Hindlimb muscle (tissue), 1 donor: ENCODE measurements at places on chromosomes 3 and 15.

DNA sequence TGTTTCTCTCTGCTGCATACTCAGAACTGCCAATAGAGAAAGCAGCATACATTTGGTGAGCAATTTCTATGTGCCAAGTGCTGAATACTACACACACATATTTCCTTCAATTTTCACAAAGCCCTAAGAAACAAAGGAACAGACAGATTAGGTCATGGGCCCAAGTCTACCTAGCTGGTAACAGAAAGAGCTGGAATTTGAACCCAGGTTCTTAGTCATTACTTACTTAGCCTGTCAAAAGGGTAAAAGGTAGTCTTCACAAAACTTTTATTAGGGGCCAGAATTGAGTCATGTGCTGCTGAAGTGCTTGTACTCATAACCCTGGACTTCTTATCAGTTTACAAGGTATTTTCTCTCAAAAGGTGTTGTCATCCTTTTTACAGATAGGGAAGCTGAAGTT is 10.4 kb upstream of the ABHD17C start:
- DNase-seq: no peak

DNA sequence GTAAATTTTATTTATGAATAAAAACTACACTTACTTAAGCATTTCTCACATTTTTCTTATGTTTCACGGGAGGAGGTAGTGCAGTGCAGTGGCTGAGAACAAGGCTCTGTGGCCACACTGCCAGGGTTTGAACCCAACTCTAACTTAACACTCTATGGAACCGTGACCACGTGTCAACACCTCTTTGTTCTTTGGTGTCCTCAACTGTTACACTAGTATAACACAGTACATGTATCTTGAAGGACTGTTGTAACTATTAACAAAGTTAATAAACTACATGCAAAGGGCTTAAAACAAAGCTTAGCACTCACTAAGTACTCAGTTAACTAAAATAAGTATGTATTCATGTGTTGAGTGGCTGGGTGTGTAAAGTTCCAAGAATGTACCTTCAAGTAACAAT is 19.5 kb downstream of the CD47 start:
- DNase-seq: no peak

DNA sequence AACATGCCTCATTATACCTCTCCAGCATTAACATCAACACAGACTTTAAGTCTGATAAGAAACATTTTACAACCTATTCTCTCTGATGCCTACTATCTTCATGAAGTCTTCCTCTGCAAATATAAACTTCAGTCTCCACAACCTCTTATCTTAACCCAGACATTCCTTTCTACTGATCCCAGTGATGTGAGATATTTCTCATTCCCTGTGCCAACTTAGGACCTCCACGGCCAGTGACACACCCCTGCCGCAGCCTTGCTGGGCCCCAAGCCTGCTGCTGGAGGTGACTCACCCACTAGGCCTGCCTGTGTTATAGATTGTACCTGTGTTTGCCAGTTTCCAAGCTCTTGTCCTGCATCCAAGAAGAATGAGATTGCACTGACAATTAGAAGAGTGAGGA is 734.5 kb upstream of the CADM2 start:
- no peak for DNase-seq

- DNase-seq: no peak
Measured at GRCh38 chr3:11047500-11047899, 55.0 kb downstream of the SLC6A1 start.

DNA sequence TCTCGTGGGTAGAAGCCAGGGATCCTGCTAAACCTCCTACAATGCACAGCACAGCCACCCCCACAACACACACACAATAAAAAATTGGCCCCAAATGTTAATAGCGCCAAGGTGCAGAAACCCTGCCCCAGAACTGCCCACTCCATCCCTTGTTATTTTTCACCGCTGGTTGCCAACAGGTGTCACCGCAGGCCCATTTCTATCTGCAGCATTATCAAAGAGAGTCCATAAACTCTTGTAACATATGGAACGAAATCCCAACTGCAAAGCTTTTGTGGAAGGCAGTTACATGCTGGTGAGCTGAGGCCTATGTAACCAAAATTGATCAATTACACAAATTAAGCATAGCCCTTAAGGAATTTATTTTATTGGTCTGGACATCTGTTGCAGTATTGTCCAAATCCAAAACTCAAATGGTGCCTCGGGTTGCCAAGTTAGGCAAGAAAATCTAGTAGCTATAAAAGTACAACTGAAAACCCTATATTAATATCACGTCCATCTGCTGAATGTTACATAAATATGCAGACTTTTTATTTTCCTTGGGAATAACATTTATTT is 66.2 kb downstream of the SAMMSON start:
- DNase-seq: no peak

- DNase-seq: no peak
Measured at GRCh38 chr3:52552089-52552488, 15.7 kb downstream of the UQCC5 start.

DNA sequence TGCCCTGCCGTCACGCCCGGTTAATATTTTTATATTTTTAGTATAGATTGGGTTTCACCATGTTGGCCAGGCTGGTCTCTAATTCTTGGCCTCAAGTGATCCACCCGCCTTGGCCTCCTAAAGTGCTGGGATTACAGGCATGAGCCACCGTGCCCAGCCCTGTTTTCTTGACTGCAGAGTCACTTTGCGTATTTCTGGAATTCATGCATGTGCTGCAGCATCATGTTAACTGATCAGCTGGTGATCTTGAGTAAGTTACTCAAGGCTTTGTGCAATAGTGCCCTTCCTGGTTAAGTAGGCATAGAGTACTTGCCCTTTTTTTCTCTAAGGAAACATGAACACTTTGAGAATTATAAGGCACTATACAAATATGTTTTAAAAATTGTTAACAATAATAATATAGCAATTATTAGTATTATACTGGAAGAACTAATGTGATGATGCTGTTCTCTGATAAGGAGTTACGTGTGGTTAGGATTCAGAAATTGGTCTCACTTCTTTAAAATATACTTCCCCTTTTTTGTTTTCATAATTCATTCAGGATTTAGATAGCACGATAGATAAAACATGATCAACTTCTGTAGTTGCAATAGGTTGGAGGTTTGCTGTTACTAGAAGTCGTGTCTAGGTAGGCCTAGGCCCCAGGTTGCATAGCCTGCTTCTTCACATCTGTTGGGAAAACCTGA is 33.6 kb downstream of the GPR171 start:
- no peak for DNase-seq

DNA sequence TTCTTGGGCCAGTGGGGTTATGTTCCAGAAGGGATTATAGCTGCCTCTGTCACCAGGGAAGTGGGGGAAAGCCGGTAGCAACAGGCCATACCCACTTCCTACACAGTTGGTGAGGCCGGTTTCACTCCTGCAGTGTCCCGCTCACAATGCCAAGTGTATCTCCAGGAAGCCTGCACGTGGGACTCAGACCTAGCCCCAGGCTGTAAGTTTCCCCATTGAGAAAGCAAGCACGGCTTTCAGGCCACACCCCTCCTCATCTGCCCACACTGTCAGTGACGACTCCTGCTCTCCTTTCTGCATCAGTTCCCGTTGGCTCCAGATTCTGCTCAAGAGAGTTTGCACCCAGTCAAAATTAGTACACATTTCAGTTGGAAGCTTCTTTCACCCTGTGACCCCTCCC is 51.6 kb upstream of the CPOX start:
- DNase-seq: no peak

DNA sequence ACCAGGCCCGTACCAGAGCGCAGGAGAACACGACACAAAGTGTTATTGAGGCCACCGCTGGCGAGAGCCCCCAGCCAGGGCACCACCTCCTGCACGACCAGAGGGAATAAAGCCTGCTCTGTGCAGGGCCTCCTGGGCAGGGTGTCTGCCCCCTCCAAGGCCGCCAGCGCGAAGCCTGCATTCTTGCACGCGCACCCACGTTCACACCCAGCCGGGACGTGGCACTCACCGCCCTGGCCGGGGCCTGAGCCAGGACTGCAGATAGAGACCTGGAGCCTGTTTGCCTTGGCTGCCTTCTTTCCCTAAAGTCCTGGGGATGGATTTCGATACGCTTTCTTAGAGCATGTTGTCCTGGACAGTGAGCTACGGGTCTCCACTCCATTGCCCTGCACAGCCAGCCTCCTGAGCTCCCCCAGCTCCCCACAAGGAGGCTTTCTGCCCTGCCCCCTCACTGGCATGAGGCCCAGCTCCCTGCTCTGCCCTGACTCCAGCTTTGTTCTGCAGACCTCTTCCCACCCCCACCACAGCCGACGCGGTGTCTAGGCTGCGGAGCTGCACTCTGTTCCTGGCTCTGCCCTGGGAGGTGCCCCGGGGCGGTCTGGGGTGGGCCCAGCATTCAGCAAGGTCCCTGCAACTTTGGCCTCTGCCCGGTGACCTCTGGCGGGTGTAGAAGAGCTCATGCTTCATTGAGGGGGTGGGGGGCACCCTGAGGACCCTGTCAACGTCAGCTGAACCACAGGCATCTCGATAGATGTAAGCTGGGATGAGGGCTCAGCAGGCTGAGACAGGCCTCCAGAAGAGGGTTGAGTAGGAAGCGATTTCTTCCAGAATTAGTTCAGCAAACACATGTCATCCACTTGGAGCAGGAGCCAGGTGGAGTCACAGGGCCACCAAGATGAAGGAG is 145.0 kb downstream of the LRRK1 start:
- DNase-seq: no peak

DNA sequence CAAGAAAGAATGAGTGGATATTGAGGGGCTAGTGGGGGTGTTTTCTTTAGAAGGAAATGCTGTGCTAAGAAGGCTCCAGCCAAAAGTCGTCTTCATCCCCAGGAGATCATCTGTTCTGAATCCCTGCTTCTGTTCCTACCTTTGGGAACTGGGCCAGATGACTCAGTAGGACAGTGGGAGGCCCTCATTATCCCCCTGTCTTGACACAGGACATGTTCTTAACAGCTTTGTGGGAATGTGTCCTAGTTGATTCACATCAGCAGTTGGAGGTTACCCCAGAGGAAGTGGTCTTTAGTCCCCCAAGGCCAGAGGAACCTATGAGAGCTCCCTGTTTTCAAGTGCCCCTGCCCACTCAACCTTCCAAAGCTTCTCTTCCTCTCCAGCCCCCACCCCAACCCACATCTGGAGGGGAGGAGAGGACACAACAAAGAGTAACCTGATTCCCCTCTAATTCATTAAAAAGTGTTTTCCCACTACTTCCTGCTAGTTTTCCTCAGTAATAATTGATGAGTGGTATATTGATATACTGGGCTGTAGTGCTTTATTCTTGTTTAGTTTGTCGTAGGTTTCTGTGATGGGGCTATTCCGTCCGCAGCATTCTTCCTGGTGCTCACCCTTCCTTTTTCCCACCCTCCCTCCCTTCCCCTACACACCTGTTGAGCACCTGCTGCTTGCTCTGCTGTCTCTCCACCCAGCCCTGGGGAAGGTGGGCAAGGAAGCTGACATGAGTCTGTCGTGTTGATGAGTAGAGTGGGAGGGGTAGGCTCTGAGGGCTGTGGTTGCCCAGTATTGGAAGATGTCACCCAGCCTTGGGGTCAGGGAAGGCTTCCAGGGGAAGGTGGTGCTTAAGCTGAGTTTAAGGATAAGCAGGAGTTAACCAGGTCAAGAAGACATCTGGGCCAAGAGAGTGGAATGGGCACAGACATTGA is 9.3 kb downstream of the PXYLP1 start:
- DNase-seq: no peak

DNA sequence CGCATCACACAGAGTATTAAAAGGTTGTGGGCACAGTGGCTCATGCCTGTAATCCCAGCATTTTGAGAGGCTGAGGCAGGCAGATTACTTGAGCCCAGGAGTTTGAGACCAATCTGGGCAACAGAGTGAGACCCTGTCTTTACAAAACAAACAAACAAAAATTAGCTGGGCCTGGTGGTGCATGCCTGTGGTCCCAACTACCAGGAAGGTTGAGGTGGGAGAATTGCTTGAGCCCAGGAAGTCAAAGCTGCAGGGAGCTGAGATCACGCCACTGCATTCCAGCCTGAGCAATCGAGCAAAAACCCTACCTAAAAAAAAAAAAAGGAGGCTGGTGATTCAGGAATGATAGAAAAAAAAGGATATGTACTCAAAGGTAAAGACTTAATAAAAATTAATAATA is 28.2 kb upstream of the ST6GAL1 start:
- DNase-seq: no peak

- DNase-seq: no peak
Measured at GRCh38 chr3:183392186-183393034, 36.0 kb downstream of the MCF2L2 start.

- DNase-seq: no peak
Measured at GRCh38 chr15:52294881-52295420, 653 bp downstream of the MYO5C start.

DNA sequence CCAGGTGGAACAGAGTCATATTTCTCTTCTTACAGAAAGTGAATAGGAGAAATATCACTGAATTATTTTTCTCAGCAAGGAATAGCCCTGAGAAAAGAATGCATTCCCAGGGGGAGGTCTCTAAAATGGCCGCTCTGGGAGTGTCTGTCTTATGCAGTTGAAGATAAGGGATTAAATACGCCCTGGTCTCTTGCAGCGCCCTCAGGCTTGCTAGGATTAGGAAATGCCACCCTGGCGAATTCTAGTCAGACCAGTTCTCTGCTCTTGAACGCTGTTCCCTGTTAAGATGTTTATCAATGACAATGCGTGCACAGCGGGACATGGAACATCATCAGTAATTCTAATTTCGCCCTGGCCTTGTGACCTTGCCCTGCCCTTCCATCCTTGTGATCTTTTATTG is 949.0 kb upstream of the SEMA6D start:
- no peak for DNase-seq

- no peak for DNase-seq
Measured at GRCh38 chr15:53563627-53564026, 195.8 kb downstream of the WDR72 start.
